Foreskin fibroblast (primary cell): ENCODE measurements at places on chromosomes 3 and 15.
A peak's percentile ranks its signal among the peaks of the same experiment; 100 is the strongest.

DNA sequence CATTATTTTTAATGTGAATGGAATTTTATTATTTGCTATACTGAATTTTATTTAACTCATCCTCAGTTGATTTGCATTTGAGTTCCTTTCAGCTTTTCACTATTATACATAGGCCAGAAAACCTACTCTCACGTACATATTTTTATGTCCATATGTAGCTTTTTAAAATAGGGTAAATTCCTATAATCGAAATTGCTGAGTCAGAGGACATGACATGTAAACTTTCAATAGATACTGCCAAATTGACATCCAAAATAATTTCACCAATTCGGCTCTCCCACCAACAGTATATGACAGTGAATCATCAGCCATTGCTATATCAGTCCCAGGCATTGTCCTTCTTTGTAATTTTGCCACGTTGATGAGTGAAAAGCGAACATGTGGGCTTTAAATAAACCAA, 222.5 kb downstream of the SQOR start:
- no peak for DNase-seq

GRCh38 chr3:108494906-108495531, 15.4 kb downstream of the MYH15 start:
- no peak for DNase-seq

- no peak for DNase-seq
Observed at GRCh38 chr3:58157700-58158099, 53.1 kb downstream of the DNASE1L3 start.

- no peak for DNase-seq
Observed at GRCh38 chr15:73674587-73674986, 9.6 kb upstream of the CD276 start.

- DNase-seq = no peak
Observed at GRCh38 chr3:133949438-133949837, 53.8 kb upstream of the RAB6B start.

DNA sequence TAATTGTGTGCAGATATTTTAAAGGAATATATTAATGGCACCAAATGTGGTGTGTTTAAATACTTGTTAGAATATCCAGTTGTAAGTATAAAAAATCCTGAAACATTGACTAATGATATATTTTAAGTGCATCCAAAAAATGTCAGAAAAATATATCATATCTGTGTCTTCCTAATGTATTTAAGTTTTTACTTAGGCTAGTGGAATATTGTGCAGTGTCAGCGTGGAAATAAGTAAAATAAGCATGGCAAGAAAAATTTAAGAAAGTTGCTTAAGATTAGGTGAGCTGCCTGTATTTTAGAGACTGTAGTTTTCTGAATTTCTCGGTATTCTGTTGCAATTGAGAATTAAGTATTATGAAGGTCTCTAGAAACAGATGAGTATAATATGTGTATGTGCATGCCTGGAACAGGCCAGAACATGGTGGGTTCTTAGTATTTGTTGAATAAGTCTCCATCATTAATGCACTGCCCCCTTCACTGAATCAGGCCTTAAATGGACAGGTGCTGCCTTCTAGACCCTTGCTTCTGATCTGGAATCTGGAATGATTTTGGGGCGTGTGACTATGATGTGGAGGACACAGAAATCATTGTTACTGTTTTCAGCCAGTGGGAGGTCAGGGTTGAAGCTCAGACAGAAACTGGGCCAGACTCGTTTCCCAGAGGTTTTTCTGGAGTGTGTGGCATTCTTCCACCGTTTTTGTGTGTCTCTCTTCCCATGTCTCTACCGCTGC, 86.1 kb downstream of the TRAK1 start:
- no peak for DNase-seq

DNA sequence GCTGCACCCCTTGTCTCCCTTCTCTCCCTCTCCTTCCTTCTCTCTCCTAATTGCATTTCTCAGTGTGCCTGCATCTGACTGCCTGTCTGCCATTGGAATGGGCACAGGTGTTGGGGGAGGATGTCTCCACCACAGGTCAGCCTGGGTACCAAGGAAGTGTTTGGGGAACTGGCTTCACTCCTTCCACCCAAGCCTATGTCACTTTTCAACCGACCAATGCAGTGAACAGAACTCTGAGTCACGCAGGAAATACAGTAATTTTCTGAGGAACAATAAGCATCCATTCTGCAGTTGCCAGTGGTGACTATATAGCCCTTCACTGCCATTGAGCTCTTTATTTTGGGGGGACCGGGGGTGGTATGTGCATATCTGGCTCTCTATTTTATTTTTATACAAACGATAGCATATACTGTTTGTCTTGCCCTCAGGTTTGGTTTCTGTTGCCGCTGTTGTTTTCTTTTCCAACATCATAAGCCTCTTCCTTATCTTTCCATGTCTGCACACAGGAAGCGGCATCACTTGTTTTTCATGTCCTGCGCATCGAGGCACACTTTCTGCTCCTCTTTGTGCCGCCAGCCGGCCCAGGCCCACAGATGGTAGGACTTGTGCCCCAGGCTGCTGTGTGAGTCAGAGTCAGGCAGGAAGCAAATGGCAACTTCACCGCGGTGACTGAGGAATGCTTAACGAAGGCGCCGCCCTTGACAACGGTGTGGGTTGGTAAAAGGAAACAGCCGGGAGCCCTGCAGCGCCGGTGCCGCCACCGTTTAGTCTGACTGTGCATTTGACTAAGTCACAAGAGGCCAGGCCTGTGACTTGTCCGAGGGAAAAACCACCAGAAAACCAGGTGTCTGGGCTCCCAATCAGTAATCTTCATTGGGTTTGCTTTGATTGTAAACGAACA, 21.1 kb upstream of the CDCP1 start:
- DNase-seq = peak; percentile 95

- DNase-seq = peak; percentile 58
Observed at GRCh38 chr15:52284164-52284563, 11.4 kb downstream of the MYO5C start.

GRCh38 chr3:168859574-168859973, 763.9 kb upstream of the GOLIM4 start:
- DNase-seq = no peak
